ENCODE measurements at places on chromosomes 2 and 18.

DNA sequence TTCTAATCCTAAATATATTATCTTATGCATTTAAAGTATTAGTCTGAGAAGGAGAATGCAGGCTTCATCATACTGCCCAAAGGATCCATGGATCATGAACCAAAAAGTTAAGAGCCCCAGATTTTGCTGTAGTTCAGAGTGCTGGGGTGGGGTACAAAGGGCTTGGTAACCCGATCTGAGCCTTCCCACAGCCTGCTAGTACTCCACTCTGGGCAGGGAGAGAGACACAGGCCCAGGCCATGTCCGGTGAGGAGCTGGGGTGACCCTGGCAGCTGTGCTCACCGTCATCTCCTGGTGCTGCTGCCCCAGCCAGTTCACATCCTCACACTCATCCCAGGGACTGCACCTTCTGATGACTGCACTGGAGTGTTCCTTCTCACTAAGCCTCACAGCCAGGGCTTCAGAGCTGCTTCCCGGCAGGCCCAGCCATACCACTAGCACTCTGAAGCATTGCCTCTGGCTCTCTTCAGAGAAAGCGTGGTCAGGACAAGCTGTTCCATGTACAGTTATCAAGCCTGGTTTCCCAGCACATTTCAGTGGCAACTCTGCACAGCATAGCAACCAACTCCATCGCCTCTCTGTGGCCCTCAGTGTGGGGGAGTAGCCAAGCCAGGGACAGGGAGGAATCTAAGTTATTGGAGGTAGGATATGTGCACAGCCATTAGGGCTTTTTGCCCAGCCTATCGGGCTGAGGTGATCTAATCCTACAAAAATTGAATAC, 189.0 kb upstream of the CTAGE1 start:
- no peak for DNase-seq

DNA sequence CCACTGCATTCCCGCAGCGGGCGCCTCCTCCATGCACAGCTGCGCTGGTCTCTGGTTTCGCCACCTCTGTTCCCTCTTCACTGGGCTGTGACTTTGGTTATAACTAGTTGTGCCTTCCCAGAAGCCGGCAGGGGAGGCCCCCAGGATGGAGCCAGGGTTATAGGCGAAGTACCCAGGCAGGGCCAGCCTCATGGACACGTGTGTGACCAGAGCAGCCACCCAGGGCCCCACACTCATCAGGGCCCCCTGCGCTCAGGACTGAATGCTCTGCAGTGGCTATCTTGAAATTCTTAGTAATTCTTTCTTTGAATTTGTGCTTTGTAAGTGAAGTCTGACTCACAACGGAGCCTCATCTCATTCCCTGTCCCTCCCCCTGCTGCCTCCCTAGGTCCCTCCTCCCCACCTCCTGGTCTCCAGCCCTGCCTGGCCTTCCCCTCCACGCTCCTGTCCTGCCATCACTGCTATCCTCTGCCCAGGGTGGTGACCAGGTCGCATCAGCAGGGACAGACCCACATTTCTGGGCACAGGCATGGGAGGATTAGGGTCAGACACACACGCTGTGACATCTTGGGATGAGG, 38.1 kb upstream of the LBH start:
- no peak for DNase-seq

- no peak for DNase-seq
These were observed 195.0 kb downstream of the CCDC102B start for GRCh38 chr18:68992719-68993482.

DNA sequence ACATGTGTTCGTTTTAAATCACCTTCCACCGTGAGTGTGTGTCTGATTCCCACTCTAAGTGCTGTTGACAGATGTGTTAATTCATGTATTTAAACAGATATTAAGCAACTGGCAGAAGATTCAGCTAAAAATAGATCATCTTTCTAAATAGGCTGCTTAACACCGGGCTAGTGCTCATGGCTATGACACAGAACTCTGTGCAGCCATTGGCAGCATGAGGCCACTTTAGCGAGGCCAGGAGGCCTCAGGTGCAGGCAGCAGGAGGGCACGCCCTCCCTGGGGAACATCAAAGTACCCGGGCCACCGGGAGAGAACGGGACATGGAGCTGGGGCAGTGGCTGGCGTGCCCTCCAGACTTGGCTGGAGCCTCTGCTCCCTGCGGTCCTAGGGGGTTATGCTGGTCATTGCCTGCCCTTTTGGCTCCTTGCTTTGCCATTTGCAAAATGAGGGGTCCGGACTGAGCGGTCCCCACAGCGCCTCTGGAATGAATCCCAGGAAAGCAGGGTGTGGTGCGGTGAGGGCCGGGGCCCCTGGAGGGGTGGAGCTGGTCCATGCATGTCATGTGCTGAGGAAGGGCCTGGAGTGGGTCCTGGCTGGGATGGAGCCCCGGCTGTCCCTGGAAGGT, 62.8 kb upstream of the HDAC4 start:
- no peak for DNase-seq

DNA sequence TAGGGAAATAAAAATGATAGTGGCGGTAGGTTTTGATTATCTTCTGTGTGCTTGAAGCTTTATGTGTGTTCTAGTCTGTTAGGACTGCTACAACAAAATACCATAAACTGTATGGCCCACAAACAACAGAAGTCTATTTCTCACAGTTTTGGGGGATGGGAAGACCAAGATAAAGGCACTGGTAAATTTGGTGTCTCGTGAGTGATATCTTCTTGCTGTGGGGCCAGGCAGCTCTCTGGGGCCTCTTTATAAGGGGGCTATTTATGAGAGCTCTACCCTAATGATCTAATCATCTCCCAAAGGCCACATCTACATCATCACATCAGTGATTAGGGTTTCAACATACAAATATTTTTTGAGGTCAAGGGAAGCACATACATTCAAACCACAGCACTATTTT, 86.8 kb upstream of the SPHKAP start:
- no peak for DNase-seq

DNA sequence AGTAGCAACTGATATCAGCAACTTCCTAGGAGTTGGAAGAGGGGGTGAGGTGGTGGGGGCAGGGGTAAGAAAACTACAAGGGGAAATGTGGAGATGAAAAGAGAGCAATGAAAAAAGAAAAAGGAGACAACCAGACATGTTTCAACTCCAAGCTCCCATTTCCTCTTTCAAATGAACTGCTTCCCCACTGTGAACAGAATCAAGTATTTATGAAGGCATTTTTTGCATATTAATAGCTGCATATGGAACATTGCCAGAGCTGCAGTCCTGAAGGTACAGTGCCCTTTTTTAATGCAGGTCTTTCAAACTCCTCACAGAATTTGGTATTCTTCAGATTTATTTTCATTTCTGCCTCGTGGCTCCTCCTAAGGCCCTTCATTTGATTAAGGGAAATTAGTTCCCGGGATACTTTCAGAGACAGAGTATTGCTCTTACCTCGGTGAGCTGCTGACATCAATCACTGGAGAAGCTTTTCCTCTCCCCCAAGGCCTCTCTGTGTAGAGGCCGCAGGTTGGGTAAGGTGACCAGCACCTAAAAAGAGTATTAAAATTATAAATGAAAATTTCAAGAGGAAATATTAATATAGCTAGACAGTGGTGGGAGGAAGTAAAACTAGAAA, 68.4 kb downstream of the KIAA2012 start:
- DNase-seq: no peak

GRCh38 chr2:9405636-9406035, 17.7 kb downstream of the ITGB1BP1 start:
- DNase-seq: no peak

- no peak for DNase-seq
These were observed 36.5 kb upstream of the SIX2 start for GRCh38 chr2:45045706-45046105.
